Testis (tissue), 5 donors: ENCODE measurements at places on chromosomes 4 and X. TPM values are rescaled to one million over a fixed set of nuclear protein-coding genes. Genes with fewer than 3 reads are reported as not detected.

SLC25A4 gene
- polyA plus RNA-seq, result 58.7 TPM

RADX gene
- 6.2 TPM for polyA plus RNA-seq

PLS3 gene
- polyA plus RNA-seq, result 35.4 TPM

HERC5 gene
- polyA plus RNA-seq, result 72.6 TPM

CTAG2 gene
- 8.4 TPM for polyA plus RNA-seq

GRCh38 chrX:6053141-6053540 is 175.5 kb downstream of the NLGN4X start:
- DNase-seq, result no peak
